ENCODE measurements at places on chromosomes 7 and 10. TPM values are rescaled to one million over a fixed set of nuclear protein-coding genes. Genes with fewer than 3 reads are reported as not detected.

- H3K27me3 ChIP-seq = no peaks in the 10 kb centered on the region
- peaks cover 31% of the 10 kb centered on the region for H3K4me1 ChIP-seq
- no peak overlapping the region for H3K4me3 ChIP-seq
- no peak for DNase-seq
Observed at GRCh38 chr7:55524558-55525310, 47.6 kb downstream of the VOPP1 start.

The UFSP1 gene
- polyA plus RNA-seq = 2.6 TPM

DNA sequence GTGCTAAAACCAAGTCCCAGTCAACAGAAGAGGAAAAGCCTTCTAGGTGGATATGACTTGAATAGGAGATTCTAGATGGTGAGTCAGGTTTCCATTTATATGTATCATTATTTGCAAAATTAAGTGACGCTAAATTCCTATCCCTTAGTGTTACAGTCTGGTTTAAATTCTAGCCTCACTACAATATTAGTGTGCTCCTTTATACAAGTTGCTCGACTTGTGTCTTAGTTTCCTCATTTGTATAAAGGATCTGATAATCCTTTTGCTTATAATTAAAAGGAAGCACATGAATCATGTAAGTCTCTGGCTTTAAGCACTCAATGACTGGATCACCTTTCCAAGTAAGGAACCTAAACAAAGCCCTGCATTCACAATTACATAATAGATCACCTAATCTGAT lies 105.7 kb downstream of the SVOPL start:
- no peaks in the 10 kb centered on the region for H3K27me3 ChIP-seq
- H3K36me3 ChIP-seq = no peaks in the 10 kb centered on the region
- no peak overlapping the region for H3K4me3 ChIP-seq
- no peak for DNase-seq

The PILRA gene
- polyA plus RNA-seq = 6.6 TPM

- H3K27ac ChIP-seq = no peak overlapping the region
- H3K27me3 ChIP-seq = no peaks in the 10 kb centered on the region
- H3K4me3 ChIP-seq = no peak overlapping the region
Observed at GRCh38 chr10:13218878-13219277, 15.3 kb downstream of the UCMA start.

GRCh38 chr10:95300022-95300539 lies 9.3 kb upstream of the PDLIM1 start:
- H3K4me1 ChIP-seq = peaks cover 11% of the 10 kb centered on the region
- H3K4me3 ChIP-seq = no peak overlapping the region
- H3K36me3 ChIP-seq = no peaks in the 10 kb centered on the region
- no peak overlapping the region for H3K27ac ChIP-seq
- DNase-seq = no peak

GRCh38 chr10:107733328-107734130 lies 569.0 kb upstream of the SORCS1 start:
- no peak for DNase-seq
- no peak overlapping the region for H3K27ac ChIP-seq
- H3K27me3 ChIP-seq = no peaks in the 10 kb centered on the region
- H3K36me3 ChIP-seq = no peaks in the 10 kb centered on the region
- H3K4me1 ChIP-seq = no peaks in the 10 kb centered on the region
- no peak overlapping the region for H3K4me3 ChIP-seq

- H3K4me1 ChIP-seq = no peaks in the 10 kb centered on the region
- no peak for DNase-seq
- no peaks in the 10 kb centered on the region for H3K27me3 ChIP-seq
- no peaks in the 10 kb centered on the region for H3K36me3 ChIP-seq
- H3K4me3 ChIP-seq = no peak overlapping the region
Observed at GRCh38 chr7:11243739-11244138, 270.1 kb downstream of the PHF14 start.

The HOXA6 gene
- 47.4 TPM for polyA plus RNA-seq

The TRIL gene
- polyA plus RNA-seq = 43.0 TPM

The TACC2 gene
- 91.9 TPM for polyA plus RNA-seq
